ENCODE measurements at places on chromosomes 3 and 15.
A peak's percentile ranks its signal among the peaks of the same experiment; 100 is the strongest.

GRCh38 chr15:78212546-78213424 is 21.6 kb downstream of the ACSBG1 start:
- DNase-seq = peak; percentile 65

DNA sequence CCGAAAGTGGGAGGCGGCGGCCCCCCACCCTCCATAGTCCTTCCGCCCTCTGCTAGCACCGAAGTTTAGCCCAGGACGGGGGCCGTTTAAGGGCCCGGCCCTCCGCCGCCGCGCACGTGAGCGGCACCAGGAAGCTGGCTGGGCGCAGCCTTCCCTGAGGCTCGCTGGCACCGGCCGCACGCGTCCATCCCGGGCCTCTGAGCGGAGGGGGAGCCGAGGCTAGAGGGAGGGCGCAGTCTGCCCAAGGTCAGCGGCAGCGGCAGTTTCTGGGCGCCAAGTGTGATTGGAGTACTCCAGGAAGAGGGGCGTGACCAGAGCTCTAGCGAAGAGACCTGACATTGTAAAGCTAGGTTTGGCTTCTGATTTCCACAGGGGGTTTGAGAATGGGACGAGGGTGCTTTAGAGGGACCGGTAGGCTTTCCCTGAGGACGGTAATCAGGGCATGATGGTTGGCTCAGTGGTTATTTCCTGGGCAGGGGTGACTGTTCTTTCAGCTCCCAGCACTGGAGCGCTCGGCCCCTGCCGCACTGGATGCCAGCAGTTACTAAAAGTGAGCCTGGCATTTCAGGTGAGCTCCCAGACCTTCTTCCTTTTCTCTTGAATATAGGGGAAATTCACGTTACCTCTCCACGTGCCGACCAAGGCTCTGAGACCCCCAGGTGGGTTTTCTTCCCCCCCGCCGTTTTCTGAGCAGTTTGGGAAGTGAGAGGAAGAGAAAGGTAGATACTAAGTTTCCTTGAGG is 853 bp downstream of the TEX264 start:
- DNase-seq = peak; percentile 36

GRCh38 chr15:66751579-66751978 is 49.5 kb downstream of the SMAD6 start:
- DNase-seq = no peak

GRCh38 chr15:31214864-31215489 is 111.7 kb upstream of the KLF13 start:
- DNase-seq = no peak

- DNase-seq = peak; percentile 83
These were observed 107.6 kb downstream of the RBPMS2 start for GRCh38 chr15:64667736-64668161.

GRCh38 chr3:153973722-153974265 is 147.4 kb upstream of the ARHGEF26 start:
- DNase-seq = no peak

DNA sequence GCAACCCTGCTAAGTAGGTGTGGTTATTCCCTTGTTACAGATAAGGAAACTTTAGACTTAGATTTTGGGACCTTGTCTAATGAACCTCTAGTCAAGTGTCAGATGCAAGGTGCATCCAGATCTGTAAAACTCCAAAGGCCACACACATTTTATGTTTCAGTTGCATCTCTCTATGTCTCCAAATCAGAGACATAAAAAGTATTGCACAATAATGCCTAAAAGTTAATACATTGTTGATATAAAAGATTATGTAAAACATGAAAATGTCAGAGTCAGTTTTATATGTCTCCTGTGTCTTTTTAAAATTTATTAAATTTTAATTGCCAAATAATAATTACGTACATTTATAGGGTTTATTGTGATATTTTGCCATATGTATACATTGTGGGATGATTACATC is 408.5 kb downstream of the NTRK3 start:
- DNase-seq = no peak

- peak; percentile 99 for DNase-seq
These were observed 114.1 kb upstream of the GALNT15 start for GRCh38 chr3:16060358-16060852.

DNA sequence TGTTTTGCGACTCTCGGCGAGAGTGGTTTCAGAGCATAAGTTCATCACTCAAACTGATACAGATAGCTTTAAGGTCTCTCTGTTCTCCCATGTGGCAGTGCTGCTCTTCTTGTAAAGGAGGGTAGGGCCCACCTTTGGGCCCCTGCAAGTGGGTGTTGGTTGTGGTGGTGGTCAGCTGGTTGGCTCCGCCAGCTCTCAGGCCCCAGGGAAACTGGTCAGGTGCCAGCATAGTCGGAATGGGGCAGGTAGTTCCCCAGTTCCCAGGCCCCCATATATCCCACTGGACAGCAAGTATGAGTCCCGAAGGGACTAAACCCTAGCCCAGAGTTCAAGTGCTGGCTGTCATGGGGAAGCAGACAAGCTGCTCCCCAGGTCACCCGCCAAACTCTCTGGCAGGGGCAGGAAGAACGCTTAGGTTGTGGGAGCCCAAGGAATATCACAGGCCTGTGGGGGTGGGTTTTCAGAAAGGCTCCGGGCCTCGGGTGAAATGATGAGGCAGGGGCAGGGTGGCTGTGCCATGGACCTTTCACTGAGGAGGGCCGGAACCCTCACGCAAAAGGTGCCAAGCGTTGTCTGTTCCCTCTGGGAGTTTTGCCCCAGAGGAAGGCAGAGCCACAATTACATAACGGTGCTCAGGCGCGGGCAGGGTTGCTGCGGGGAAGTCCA is 185.1 kb downstream of the EFHB start:
- DNase-seq = no peak

DNA sequence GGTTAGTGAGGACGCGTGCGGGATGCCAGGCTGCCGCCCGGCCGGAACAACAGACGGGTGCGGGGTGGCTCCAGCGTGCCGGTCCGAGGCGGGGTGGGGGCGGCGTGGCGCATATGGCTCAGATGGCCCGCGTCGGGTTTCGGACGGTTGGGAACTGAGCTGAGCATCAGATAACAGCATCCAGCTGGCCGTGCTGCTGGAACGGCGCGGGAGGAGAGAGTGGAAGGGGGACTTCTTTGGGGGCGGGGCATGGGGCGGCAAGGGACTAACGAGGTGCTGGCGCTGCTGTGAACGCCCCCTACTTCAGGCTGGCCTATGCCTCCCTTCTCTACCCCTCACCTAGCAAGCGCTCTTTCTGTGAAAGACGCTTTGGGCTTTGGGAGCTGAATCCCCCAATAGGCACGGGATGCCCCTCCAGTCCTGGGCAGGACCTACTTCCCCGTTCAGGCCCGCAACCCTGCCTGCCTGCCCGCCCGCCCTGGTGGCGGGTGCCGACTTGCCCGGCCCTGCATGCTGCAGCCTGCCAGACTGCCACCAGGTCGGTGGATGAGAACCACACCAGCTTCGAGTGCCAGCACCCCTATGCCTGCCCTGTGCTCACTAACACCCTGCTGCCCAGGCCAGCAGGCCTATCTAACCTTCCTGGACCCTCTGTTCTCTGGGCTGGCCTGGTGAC is 542 bp downstream of the INKA1 start:
- DNase-seq = peak; percentile 60

Measured in fibroblast of skin of abdomen (primary cell).